ENCODE measurements at places on chromosomes 7 and 10.

DNA sequence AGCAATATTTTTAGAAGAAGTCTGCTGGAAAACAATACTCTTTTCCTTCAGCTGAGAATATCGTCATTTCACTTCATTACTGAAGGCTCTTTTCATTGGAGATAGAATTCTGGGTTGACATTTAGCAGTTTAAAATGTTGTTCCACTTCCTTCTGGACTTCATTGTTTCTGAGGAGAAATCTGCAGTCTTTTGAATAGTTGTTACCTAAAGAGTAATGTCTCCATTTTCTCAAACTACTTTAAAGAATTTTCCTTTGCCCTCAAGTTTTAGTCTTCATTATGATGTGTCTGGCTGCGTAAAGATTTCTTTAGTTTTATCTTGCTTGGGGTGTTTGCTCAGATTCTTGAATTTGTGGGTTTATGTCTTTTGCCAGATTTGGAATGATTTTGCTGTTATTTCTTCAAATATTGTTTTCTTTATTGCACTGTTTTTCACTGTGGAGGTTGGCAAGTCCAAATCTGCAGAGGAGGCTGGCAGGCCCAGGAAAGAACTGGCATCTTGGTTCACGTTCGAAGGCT, 136.3 kb downstream of the DNAJB6 start:
- H3K27me3 ChIP-seq, result no peaks in the 10 kb centered on the region
- peak; percentile 10 for DNase-seq

- no peaks in the 10 kb centered on the region for H3K27me3 ChIP-seq
- H3K36me3 ChIP-seq, result no peaks in the 10 kb centered on the region
- DNase-seq, result no peak
- H3K27ac ChIP-seq, result peak overlapping the region; percentile 73
Observed at GRCh38 chr10:75611993-75612372, 180.6 kb downstream of the LRMDA start.

DNA sequence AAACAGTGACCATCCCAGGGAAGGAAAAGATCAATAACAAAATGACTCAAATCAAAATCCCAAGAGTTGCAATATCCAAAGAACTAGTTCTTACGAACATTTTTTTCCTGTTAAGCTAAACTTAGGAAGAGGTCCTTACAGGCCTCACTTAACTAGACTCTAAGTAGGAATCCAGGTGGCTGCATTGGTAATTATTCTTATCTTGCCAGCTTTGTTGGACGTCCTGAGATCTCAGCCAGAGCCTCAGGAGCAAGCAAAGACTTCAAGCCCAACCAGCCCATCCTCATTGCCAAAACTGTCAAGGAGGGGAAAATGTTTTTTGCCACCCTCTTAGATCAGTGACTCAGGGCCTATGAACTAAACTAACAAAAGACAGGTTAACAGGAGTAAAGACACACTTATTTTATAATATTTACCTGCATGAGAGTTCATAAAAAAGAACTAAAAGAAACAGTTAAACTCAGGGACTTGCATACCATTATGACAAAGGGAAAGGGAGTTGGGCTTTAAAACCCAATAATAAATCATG, 18.3 kb upstream of the PPP1R9A start:
- H3K36me3 ChIP-seq, result no peaks in the 10 kb centered on the region
- DNase-seq, result no peak
- no peak overlapping the region for H3K27ac ChIP-seq
- no peak overlapping the region for H3K4me3 ChIP-seq
- H3K4me1 ChIP-seq, result no peaks in the 10 kb centered on the region
- H3K27me3 ChIP-seq, result no peaks in the 10 kb centered on the region

DNA sequence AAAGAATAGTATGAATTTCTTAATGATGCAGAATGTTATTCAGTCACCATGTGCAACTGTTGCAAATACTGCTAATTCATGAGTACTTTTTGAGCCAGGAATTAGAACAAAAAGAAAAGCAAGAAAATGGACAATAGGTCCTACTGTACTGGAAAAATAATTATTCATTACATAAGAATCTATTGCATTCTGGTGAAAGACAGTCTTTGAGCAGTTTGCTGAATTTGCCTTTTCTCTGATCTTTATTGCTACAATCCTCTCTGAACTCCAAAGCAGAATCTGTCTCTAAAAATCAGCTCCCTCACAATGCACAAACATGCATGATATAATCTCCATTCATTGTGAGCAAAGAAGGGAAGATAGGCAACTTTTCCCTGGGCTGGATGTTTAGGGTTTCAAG, 12.8 kb downstream of the IFIT2 start:
- H3K27ac ChIP-seq, result no peak overlapping the region
- no peak overlapping the region for H3K4me3 ChIP-seq
- H3K36me3 ChIP-seq, result no peaks in the 10 kb centered on the region
- H3K4me1 ChIP-seq, result no peaks in the 10 kb centered on the region
- no peaks in the 10 kb centered on the region for H3K27me3 ChIP-seq
- DNase-seq, result no peak

DNA sequence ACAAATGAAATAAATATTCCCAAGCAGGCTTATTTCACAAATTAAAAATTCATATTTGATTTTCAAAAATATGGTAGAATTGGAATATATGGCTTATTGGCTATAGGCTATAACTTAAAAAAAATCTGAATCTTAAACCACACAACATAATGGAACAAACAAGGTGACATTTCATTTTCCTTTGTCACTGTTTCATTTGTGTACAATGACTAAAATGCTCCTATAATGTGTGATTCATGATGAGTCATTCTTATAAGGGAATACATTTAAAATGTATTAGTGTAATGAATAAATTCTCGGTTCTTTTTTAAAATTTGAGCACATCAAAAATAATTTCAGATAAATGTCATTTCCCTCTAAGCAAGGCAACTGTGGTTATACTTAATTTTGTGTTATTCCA, 148.0 kb upstream of the ANK3 start:
- no peaks in the 10 kb centered on the region for H3K4me1 ChIP-seq
- H3K27ac ChIP-seq, result no peak overlapping the region
- no peak for DNase-seq
- H3K4me3 ChIP-seq, result no peak overlapping the region

DNA sequence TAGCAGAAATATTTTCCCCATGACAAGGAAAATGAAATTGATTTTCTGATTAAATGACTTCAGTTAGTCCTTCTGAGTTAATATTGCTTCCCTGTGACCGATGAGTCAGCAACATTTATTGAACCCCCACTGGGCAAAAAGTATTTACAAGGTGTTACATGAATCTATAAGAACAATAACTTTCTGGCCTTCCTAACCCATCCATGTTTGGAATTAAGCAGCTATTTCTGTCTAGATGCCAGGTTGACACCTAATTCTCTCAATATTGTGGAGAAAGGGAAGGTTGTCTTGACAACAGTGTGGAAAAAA, 112.9 kb upstream of the JAZF1 start:
- no peaks in the 10 kb centered on the region for H3K36me3 ChIP-seq
- H3K4me3 ChIP-seq, result no peak overlapping the region
- H3K4me1 ChIP-seq, result peaks cover 26% of the 10 kb centered on the region
- no peaks in the 10 kb centered on the region for H3K27me3 ChIP-seq

GRCh38 chr7:11430841-11431240, 401.2 kb downstream of the THSD7A start:
- H3K27ac ChIP-seq, result no peak overlapping the region
- no peak for DNase-seq
- no peak overlapping the region for H3K4me3 ChIP-seq
- no peaks in the 10 kb centered on the region for H3K27me3 ChIP-seq
- H3K36me3 ChIP-seq, result no peaks in the 10 kb centered on the region

DNA sequence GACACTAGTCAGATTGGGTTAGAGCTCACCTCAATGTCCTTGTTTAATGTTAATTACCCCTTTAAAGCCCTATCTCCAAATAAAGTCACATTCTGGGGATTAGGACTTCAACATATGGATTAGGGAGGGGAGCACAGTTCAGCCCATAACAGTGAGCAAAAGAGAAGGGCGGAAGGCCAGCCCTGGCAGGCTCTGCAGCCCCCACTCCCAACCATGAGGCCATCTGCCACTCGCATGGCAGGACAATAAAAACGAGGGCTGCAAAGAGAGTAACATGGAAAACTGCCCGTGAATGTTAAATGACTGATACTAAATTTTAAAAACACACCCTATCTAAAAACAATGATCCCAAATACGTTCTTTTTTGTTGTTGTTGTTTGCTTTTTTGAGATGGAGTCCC, 38.7 kb downstream of the RGS10 start:
- H3K4me3 ChIP-seq, result no peak overlapping the region
- H3K4me1 ChIP-seq, result peaks cover 6% of the 10 kb centered on the region
- H3K36me3 ChIP-seq, result peaks cover 35% of the 10 kb centered on the region
- DNase-seq, result peak; percentile 10
- no peaks in the 10 kb centered on the region for H3K27me3 ChIP-seq
- H3K27ac ChIP-seq, result peak overlapping the region; percentile 78

DNA sequence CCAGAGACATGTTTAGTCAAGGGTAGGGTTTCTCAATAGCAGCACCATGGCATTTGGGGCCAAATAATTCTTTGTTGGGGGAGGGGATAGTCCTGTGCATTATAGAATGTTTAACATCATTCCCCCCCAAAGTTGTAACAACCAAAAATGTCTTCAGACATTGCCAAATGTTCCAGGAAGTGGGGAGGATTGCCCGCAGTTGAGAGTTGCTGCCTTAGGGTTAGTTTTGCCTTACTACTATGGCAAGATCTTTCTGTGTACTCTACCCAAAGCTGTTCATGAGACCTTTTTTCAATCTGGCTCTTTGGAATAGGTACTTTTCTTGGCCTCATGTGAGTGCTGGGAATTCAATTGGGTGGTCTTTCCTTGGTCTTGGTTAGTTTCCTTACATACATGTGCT, 34.1 kb downstream of the SAMD8 start:
- no peak for DNase-seq
- H3K4me3 ChIP-seq, result no peak overlapping the region
- peaks cover 4% of the 10 kb centered on the region for H3K36me3 ChIP-seq

DNA sequence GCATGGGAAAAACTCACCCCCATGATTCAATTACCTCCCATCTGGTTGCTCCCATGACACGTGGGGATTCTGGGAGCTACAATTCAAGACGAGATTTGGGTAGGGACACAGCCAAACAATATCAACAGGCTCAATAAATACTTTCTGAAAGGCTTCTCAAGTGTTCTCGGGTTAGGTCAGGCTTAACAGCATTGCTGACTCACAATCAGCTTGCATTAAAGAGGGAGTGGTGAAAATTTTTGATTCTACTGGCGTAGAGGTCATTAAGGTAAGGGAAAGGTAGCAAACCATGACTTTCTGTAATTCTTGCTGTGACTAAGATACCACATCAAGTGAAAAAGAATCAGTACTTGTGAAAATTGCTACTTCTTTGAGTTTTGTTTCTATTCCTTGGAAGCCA, 126.4 kb downstream of the JCAD start:
- H3K4me3 ChIP-seq, result no peak overlapping the region
- no peaks in the 10 kb centered on the region for H3K27me3 ChIP-seq
- DNase-seq, result no peak
- H3K27ac ChIP-seq, result no peak overlapping the region
- no peaks in the 10 kb centered on the region for H3K36me3 ChIP-seq
- no peaks in the 10 kb centered on the region for H3K4me1 ChIP-seq

DNA sequence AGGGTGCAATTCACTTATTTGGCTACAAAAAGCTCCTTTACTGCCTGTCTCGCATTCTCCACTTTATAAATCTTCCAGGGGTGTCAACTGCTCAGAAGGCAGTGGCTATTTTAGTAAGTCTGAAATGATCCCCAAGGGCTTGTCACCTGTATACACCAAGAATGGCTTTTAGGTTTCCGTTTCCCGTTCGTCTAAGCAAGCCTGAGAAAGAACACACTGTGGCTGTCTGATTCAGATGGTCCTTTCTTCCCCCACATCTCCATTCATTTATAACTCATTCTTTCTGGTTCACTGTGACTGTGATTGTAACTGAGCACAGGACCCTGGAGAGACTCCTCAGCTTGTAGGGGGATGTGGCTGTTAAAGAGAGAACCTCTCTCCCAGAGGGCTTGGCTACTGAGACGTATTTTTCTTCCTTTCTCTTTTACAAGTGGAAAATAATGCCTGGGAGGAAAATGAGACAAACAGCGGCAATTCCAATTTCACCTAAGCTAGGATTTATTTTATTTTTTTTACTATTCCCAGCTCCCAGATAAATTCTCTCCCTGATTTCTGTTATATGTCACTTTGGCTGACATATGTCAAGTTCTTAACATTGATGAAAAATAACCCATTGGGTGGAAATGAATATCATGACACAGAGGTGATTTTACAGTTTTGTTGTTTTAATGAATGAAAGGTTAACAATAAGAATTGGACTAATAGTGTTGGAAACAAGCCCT, 129.3 kb downstream of the FAM107B start:
- DNase-seq, result no peak
- no peaks in the 10 kb centered on the region for H3K36me3 ChIP-seq
- peaks cover 17% of the 10 kb centered on the region for H3K4me1 ChIP-seq
- H3K4me3 ChIP-seq, result no peak overlapping the region
- H3K27ac ChIP-seq, result no peak overlapping the region

DNA sequence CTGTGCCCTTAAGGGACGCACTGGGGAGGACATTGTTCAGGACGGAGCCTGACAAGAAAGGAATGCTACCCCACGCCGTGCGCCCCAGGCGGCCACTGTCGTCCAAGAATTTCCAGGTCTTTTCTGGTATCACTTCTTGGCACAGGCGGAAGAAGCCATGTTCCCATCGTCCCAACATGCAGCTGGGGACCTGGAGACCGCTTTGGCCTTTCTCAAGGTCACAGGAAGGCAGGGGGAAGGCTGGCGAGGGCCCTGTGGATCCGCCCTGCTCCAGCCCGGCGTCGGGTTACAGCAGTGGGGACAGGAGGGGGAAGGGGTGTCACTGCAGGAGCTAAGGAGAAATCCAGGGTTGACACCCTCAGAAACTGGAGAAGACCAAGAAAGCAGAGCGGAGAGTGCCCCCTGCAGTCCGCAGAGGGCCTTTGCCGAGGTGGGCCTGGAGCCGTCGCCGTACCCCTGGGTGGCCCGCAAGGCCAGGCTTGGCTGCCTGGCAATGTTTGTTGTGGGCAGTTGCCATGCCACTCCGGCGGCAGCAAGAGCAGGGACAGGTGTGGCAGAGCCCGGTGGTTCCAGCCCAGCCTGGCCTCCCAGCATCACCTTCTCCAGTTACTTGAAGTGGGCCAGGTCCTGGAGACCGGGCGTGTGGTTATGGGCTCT, 104.1 kb downstream of the LHPP start:
- H3K27me3 ChIP-seq, result no peaks in the 10 kb centered on the region
- no peak overlapping the region for H3K4me3 ChIP-seq
- peak; percentile 77 for DNase-seq
- H3K36me3 ChIP-seq, result no peaks in the 10 kb centered on the region
- peaks cover 24% of the 10 kb centered on the region for H3K4me1 ChIP-seq
- no peak overlapping the region for H3K27ac ChIP-seq

DNA sequence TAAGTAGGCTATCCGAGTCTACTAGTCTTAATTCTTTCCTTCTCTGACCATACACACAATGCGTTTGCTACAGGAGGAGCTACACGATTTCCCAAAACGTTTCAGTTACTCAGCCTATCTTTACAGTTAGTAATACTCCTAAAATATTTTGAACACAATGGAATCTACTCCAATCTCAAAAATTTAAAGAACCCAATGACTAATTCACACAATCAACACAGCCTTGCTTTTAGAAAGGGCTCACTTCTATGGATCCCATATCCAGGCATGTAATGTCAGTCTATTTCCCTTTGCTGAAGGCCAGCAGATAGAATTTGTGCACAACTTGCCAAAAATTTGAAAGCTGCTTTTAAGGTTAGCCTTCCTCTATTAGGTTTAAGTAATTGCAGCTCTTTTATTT, 107.2 kb downstream of the VPS41 start:
- no peaks in the 10 kb centered on the region for H3K27me3 ChIP-seq
- H3K4me1 ChIP-seq, result no peaks in the 10 kb centered on the region
- no peak overlapping the region for H3K27ac ChIP-seq
- no peak overlapping the region for H3K4me3 ChIP-seq
- no peak for DNase-seq
- H3K36me3 ChIP-seq, result no peaks in the 10 kb centered on the region

GRCh38 chr7:142771353-142771723, 568 bp downstream of the PRSS2 start:
- no peaks in the 10 kb centered on the region for H3K4me1 ChIP-seq
- no peak overlapping the region for H3K4me3 ChIP-seq
- no peaks in the 10 kb centered on the region for H3K27me3 ChIP-seq
- no peak overlapping the region for H3K27ac ChIP-seq
- no peaks in the 10 kb centered on the region for H3K36me3 ChIP-seq

Data from spleen (tissue), 13 donors.